ENCODE measurements at places on chromosomes 2 and 18.

- no peak for DNase-seq
These were observed 555.9 kb upstream of the VRK2 start for GRCh38 chr2:57490741-57491140.

GRCh38 chr2:133477616-133477990 lies 90.7 kb downstream of the NCKAP5 start:
- no peak for DNase-seq

- DNase-seq, result no peak
These were observed 151.5 kb downstream of the ASB1 start for GRCh38 chr2:238578256-238578655.

GRCh38 chr2:102522890-102523289 lies 49.9 kb downstream of the SLC9A4 start:
- no peak for DNase-seq

DNA sequence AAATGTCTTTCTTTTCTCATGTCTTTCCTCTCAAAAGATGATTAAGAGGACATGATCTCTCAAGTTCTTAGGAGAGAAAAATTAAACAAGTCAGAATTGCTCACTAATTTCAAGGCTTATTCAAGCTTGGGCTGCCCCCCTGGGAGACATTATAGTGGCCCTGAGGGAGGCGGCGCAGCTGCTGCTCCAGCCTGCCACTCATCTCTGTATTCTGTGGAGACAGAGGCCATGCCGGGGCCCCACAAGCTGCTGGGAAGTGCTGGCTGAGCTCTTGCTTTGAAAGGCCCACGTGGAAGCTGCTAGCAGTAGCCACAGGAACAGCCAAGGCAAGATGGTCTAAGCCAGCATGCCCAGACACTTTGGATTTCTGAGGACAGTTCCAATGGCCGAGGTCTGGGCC lies 267.4 kb downstream of the LNPK start:
- no peak for DNase-seq

DNA sequence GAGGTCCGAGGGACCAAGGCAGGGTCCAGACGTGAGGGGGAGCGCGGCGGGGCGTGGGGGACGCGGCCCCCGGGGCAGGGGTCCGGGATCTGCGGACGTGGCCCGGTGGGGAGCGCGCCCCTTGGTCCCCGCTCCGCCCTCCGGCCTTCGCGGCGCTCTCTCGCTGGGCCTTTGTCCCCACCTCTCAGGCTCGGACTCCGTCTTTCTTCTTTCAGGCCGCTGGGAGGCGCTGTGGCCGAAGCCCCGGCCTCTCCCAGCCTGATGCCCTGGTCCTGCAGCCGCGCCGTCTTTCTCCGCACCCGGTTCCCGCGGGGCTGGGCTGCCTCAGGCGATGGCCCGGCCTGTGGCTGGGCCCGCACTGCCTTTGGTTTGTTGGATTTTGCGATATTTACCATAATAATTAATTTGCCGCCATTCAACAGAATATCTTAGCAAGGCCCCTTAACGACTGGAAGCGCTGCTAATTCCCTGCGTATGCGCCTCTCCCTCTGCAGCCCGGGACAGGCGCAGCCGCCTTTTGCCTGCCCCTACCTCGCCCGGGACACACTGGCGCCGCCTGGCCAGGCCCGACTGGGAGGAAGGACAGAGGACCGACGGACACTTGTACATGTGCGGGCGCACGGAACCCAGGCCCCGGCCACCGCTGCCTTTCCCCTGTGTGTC lies 10.8 kb downstream of the SIX3 start:
- DNase-seq, result peak; percentile 64

Data from SHP77 (cell line).